ENCODE measurements at places on chromosomes 4 and X.

DNA sequence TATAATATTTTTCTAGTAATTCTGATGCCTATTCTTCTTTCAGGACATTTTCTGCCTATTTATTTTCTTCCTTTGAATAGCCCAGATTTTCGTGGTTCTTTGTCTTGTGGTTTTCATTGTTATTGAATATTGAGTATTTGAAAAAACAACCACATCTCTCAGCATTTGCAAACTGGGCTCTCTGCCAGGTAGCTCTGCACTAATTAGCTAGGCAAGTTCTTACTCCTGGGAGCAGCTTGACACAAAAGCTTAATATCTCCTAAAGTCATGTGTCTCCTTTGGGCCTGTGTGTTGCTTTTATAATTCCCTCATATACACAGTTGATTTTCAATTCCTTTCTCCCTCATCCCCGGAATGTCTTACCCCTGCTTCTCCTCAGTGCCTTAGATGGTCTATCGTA lies 413.5 kb upstream of the GRIA3 start:
- DNase-seq: no peak

DNA sequence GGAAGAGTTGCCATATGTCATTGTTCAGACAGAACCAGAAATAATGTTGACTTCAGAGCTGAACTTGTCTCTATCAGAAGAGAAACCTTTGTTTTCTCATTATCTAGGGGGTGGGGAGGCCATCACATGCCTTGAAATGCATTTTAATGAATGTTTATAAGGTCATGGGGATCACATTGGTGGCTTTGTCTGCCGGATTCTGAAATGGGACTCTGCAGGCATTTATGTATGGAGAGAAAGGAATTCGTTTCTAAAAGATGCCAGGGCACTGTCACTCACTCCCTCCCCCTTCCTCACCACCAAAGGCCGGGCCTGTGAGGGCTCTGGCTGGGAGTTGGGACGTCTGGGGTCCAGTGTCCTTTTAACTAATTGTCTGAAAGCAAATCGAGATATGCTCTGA lies 102.2 kb downstream of the MAMLD1 start:
- DNase-seq: no peak

DNA sequence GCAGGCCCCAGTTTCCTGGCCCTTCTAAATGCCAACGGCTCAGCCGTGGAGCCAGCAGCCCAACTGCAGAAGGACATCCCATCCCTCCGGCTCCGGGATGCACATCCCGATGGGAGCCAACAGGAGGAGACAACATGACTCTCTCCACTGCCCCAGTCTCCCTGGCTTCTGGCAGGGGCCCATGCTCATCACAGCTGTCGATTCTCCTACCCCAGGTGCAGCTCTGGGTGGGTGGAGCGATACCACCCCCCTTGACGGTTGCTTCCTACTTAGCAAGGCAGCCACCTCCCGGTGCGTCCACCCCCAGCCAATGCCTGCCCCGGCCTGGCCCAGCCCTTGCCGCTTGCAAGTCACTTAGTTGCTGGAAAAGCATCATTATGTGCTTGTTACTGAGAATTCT lies 19.5 kb downstream of the ZNF275 start:
- DNase-seq: no peak

- no peak for DNase-seq
Observed at GRCh38 chrX:7254144-7254543, 106.2 kb upstream of the PUDP start.

DNA sequence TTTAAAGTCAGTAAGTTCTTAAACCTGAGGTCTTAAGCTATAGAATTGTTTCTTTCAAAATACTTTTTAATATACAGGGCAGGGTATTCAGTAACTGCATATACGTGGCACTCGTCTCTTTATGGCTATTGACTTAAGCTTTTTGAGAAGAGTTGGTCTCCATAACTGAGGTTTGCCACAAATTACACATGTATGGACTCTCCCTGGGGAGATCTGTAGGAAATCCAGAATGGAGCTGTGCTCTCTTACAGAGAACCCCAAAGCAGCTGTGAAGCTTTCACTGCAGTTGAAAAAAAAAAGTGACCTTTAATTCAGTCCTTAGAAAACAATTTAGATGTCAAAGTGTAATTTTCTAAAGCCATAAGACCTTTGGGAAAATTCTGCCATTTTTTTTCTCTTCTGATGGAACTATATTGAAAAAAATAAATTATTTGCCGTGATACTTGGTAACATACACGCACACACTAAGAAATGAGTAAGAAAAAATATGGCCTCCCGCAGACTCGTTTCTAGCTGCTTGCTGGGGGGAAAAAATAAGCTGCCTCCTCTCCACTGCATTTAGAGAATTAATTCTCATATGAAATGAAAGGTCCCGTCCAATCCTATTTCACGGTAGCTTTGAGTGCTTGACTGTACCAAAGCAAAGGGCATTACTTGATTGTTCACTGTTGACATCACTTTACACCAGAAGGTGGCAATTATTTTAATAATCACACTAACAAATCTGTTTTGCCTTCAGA lies 159.4 kb upstream of the TENM3 start:
- no peak for DNase-seq

GRCh38 chr4:71275570-71275969 lies 63.2 kb upstream of the SLC4A4 start:
- no peak for DNase-seq

- no peak for DNase-seq
Observed at GRCh38 chrX:141175786-141176185, 1.1 kb downstream of the LDOC1 start.

GRCh38 chrX:458631-459061 lies 71.9 kb upstream of the PPP2R3B start:
- DNase-seq: no peak

DNA sequence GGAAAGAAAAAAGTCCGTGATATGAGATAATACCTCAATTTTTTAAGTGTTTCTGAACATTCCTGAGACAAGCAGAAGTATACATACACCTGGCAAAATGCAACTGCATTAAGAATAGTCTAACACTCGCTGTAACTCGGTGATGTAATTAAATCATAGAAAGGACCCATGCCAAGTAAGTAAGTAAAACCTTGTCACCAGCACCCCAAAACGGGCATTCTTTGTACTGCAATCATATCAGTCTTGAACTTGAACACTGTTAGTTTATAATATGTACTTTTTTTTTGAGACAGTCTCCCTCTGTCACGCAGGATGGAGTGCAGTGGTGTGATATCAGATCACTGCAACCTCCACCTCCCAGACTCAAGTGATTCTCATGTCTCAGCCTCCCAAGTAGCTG lies 47.4 kb downstream of the SMIM14 start:
- DNase-seq: no peak

- DNase-seq: no peak
Observed at GRCh38 chr4:69775321-69775867, 15.0 kb upstream of the SULT1B1 start.

DNA sequence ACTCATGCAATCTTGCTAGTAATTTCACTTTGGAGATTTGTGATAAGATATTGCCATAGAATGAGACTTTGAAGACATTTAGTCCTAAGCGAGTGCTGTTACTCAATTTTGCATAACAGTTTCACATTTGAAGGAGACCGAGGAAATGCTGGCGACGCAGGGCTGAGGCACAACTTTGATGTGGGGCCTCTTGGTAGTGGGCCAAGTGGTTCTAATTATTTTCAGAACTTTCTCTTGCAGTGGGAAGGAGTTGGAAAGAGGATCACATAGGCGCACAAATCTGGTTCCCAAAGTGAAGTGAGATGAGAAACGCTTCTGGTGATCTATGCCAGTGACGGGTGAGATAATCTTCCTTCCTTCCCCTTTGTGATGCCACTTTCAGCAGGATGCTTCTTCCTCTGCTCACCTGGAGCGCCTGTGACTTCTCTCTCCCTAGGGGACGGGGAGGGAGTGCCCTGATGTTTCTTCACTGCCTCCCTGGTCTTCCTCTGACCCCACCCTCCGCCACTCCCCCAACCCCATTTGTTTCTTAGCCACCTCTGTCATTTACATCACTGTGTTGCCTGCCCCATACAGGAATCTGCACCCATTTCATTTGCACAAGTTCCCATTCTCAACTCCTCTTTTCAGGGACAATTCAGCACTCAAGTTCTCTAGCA lies 138.9 kb upstream of the MID1 start:
- DNase-seq: no peak

DNA sequence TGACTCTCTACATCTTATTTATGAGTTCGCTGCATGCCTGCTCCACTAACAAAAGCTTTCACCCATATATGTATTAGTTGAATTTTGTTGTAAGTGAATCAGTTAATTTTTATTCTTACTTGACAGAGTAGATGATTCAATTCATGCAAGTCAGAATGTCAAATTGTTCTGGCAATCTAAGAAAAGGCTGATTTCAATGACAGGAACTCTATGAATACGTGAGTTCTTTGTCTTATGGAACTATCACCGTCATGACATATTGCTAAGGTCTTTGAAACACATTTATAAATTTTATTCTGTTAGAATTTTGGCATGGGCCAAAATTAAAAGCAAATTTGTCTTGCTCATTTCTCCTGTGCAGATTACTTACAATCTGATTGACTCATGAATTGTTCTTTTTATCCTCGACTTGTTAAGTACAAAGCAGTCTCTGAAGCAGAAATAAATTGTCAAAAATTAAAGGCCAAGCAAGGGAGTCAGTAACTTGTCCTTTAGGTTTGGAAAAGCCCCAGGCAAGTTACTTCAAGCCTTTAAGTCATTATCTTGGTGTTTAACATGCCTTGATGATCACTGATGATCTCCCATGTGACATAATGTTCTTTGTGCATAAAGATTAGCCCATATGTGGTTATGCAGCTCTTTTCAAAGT lies 89.0 kb upstream of the GC start:
- no peak for DNase-seq

- no peak for DNase-seq
Observed at GRCh38 chr4:1723131-1723801, 1.9 kb downstream of the TACC3 start.

GRCh38 chr4:101019941-101020401 lies 327.4 kb downstream of the PPP3CA start:
- DNase-seq: peak; percentile 19

GRCh38 chrX:150212672-150213480 lies 150.2 kb upstream of the MAMLD1 start:
- no peak for DNase-seq

GRCh38 chr4:40350627-40351227 lies 15.6 kb downstream of the CHRNA9 start:
- no peak for DNase-seq

DNA sequence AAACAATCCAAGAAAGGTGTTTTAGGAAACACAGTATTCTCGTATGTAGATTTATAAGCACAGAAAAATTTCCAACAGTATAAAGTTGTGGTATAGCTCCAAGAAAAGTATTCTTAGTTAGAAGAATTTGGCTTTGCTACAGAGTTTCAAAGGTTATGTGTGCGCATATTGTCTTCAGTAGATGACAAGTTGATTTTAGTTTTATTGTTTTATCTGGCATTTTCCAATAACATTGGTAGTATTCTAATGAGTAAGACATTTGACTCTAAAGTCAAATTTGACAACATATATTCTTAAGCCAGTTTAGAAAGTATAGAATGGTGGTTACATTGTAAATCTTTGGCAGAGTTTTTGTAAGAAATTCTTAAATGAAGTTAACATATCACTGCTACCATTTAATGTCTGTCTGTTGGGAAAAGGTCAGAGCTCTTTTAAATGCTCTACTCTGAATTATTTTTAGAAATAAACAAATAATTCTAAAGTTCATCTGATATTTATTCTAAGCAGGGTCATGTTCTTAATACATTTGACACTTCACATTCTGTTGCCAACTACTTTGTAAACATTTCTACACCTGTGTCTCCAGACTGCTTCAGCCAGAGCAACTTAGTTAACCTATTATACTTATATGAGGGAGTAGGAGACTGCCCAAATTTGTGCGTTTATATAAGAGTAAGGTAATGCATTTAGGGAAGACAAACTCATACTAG lies 30.0 kb downstream of the CLCN3 start:
- no peak for DNase-seq
